ENCODE measurements at places on chromosomes 7 and 10. TPM values are rescaled to one million over a fixed set of nuclear protein-coding genes. Genes with fewer than 3 reads are reported as not detected.

The INA gene
- total RNA-seq: not detected

The PITX3 gene
- not detected for total RNA-seq

The LIPN gene
- total RNA-seq: 0.80 TPM

The ABCB4 gene
- total RNA-seq: 0.23 TPM

The PRLHR gene
- total RNA-seq: not detected

The CALN1 gene
- not detected for total RNA-seq

The SPDYE9 gene
- total RNA-seq: not detected

The CDC14C gene
- total RNA-seq: not detected

The DRGX gene
- not detected for total RNA-seq

The MKX gene
- total RNA-seq: not detected

Data from T-helper 17 cell (primary cell).